Stimulated activated CD4-positive, alpha-beta T cell treated with anti-CD3 and anti-CD28 coated beads, Interleukin-4, amount 100 ng/mL, for 24 hours (primary cell): ENCODE measurements at places on chromosomes 6 and 20.

GRCh38 chr6:134846031-134846430 is 103.9 kb downstream of the ALDH8A1 start:
- no peak for DNase-seq

DNA sequence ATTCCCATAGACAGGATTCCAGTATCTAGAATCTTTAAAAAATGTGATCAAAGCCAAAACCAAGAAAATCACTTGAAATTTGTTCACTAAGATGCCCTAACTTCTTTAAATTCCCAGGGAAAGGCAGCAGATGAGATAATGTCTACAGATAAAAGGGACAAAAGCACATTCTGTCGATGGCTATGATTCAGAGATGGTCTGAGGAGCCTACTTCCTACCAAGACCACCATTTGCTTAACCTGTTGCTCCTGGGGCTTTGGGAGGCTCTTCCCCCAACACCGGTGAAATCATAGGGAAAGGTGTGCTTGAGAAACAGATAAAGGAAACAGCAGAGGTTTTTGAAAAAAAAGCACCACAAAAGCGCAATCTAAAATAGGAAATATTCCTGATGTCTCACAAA is 118.3 kb upstream of the MAP7 start:
- DNase-seq, result no peak

GRCh38 chr6:166586424-166587156 is at the start of gene RAMACL:
TSS of gene RAMACL (minus strand) at chr6:166586678. CDS start at chr6:166586477, 201 bp downstream.
- DNase-seq, result peak; percentile 29

GRCh38 chr6:64926051-64926450 is 781.0 kb downstream of the EYS start:
- DNase-seq, result no peak

DNA sequence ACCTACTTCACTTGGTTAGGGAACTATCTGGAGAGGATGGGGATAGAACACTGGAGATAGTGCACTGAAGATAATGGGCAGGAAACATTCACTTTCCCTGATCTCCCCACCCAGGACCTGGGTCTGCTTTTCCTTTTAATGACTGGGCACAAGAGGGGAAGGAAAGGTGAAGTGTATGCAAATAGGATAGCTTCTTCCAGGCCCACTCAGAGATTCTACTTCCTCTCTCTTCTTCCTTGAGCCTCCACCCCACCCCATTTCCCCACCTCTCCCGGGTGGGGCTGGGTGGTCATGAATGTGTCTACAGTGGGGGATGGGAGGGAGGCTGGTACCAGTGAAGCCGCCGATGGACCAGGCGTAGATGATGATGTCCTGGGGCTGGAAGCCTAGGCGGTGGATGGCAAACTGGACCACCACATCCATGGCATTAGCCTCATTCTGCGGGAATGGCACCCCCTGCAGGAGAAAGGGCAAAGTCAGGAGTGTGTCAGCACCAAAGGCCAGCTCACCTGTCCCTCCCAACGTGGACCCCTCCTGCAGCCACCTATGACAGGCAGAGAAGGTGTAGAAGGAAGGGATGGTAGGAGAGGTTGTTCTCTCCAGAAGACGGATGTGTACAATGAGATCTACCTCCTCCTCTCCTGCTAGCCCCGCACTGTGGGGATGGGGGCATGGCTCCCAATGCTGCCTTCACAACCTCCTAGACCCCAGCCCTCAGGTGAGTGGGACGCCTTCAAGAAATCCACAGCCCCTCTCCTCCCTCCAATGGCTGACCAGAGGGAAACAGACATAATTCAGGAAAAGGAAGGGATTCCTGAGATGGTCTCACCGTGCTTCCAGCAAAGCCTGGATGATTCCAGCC is 8.6 kb upstream of the LY6G5C start:
- DNase-seq, result no peak

- DNase-seq, result no peak
These were observed 559 bp upstream of the EYA4 start for GRCh38 chr6:133240511-133241085.

DNA sequence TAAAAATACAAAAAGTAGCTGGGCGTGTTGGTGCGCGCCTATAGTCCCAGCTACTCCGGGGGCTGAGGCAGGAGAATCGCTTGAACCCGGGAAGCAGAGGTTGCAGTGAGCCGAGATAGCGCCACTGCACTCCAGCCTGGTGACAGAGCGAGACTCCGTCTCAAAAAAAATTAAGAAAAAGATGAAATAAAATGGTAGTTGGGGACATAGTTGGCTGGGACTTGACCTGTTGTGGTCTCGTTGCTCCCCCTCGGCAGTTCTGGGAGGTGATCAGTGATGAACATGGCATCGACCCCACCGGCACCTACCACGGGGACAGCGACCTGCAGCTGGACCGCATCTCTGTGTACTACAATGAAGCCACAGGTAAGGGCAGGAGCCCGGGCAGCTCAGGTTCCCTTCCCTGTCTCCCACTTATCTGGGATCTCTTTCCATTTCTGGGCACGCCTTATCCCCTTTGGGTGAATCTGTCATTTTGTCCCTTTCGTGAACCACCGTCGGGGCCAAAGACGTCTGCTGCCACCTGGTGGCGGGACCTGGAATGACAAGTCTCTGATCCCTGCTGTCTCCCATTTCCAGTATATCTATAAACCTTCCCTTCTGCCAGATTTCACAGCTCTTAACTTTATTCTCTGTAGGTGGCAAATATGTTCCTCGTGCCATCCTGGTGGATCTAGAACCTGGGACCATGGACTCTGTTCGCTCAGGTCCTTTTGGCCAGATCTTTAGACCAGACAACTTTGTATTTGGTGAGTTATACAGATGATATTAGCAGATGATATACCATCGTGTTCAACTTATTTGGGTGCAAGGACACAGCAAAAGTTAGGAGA is 2.3 kb downstream of the TUBB start:
- peak; percentile 88 for DNase-seq

GRCh38 chr6:94501516-94501915 is 1075.8 kb upstream of the MANEA start:
- no peak for DNase-seq

DNA sequence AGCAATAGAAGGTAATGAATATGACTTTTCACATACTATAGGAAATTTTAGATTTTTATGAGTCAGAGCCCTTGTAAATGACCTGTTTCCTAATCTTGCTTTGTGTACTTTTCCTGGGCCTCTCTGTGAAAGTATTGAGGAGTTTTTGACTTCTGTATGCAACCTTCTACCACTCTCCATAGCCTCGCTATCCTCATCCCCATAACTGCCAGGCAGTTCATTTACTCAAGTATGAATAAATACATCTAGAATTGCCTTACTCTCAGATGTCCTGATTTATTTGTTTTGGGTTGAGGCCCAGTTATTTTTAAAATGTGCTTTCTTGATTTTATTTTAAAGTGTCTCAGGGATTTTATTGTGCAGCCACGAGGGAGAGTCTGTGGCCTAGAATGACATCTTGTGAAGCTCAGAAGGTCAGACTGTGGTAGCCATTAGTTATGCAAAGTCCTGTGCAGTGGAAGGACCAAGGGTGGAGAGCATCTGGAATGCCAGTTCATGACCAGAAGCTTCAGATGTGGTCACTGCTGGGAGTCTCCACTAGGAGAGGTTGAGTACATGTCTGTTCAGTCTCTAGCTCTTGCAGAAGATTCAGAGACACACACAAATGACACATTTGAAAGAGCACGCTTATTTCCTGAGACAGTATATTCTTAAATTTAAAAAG is 346.2 kb upstream of the IMPG1 start:
- no peak for DNase-seq

DNA sequence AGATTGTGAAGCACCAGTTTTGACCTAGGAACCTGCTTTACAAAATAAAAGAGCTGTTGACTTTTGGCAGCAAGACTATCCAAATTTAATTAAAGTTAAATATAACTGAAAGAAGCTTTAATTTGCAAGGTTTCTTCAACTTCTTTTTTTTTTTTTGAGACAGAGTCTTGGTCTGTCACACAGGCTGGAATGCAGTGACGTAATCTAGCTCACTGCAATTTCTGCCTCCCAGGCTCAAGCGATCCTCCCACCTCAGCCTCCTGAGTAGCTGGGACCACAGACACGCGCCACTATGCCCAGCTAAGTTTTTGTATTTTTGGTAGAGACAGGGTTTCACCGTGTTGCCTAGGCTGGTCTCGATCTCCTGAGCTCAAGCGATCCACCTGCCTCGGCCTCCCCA is 13.7 kb upstream of the CSE1L start:
- no peak for DNase-seq

GRCh38 chr6:144418959-144419545 is 133.9 kb downstream of the UTRN start:
- DNase-seq, result no peak

- no peak for DNase-seq
These were observed 3.7 kb upstream of the SYNDIG1 start for GRCh38 chr20:24465730-24466129.

GRCh38 chr6:99119109-99120031 is 171.6 kb upstream of the FBXL4 start:
- peak; percentile 22 for DNase-seq

GRCh38 chr20:51461306-51461705 is 81.2 kb downstream of the NFATC2 start:
- DNase-seq, result no peak

DNA sequence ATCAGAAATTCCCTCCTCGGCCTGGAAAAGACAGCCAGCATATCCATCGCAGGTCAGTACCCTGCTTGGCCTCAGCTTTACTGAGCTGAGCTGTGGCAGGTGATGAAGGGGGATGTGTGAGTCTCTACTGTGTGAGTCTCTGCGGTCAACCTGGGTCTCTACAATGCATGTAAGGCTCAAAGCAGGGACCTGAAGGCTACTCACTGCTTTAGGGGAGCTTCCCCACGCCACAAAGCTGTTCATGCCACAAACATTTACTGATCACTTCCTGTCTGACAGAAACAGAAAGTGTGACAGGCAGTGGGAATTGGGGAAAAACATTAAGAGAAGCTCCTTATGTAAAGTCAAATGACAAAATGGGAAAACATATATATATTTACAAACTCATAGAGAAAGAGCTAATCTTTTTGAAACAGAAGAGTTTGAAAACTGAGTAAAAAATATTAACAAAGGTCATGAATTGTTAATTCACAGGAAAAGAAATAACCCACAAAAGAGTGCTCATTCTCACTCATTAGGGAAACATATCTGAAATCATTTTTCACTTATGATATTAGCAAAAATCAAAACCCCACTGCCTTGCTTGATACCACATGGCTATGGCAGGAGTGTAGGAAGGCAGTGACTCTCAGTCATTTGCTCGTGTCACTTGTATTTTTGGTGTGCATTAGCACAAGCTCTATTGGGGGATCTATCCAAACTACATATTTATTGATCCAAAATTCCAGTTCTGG is 5.8 kb downstream of the BTN3A3 start:
- DNase-seq, result peak; percentile 57

DNA sequence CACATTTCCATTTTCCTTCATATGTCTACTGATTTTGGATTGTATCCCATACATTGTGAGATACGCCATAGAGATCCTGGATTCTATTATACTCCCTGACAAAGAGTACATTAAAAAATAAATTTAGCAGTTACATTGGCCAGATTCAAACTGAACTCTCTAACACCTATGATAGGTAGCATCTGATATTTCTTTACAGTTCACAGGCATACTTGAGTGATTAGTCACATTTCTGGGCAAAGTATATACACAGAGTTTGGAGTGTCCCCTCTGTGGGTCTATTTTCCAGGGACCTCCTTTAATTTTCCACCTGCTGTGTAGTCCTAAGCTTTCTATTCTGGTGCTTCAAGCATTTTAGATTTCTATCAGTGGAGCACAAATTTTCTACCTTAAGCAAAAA is 96.4 kb downstream of the TBC1D32 start:
- no peak for DNase-seq
